ENCODE measurements at places on chromosomes 7 and 10. TPM values are rescaled to one million over a fixed set of nuclear protein-coding genes. Genes with fewer than 3 reads are reported as not detected.
A peak's percentile ranks its signal among the peaks of the same experiment; 100 is the strongest.

KCP gene
- not detected for polyA plus RNA-seq

- no peaks in the 10 kb centered on the region for H3K36me3 ChIP-seq
- no peaks in the 10 kb centered on the region for H3K27me3 ChIP-seq
- H3K4me1 ChIP-seq = no peaks in the 10 kb centered on the region
- H3K27ac ChIP-seq = no peak overlapping the region
These were observed 83.3 kb downstream of the RNLS start for GRCh38 chr10:88499569-88500470.

- no peak overlapping the region for H3K27ac ChIP-seq
- H3K4me1 ChIP-seq = no peaks in the 10 kb centered on the region
- DNase-seq = no peak
- H3K36me3 ChIP-seq = no peaks in the 10 kb centered on the region
- H3K27me3 ChIP-seq = no peaks in the 10 kb centered on the region
These were observed 21.6 kb downstream of the FZD1 start for GRCh38 chr7:91285696-91286355.

SUN3 gene
- not detected for polyA plus RNA-seq

DNA sequence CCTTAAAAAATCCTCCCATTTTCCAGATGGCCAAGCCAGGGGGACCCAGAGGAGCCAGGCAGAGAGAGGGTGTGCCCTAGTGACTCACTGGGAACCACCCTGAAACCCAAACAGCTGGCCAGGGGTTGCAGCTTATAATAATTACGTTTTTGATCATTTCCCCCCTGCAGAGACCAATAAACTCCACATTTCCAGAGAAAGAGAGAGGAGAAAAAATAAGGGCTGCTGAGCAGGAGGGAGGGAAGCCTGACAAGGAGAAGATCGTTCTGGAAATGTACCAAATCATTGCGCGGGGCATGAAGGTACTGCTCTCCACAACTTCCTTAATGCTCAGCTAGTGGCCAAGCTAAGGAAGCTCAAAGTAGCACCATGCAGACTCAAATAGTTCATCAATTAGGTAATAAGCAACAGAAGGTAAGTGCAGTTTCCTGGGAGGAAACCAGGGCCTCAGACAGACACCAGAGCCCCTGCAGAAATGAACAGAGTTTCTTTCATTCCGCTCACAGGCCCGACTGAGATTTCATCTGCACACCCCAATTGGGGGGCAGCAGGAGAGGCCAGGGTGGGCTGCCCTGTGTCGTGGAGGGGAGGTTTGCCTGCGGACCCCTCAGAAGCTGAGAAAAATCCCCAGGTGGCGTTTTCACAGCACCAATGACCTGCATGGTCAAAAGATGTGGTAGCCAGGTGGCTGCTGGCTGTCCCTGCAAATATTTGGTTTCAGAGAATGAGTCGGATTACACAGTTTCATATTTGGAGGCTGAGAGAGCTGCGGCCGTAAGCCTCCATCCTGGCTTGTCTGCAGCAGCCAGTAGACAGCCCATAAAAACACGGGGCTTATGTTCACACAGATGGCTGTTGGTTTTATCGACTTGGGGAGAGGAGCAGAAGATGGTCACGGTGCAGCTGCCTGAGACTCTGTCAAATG is 153.2 kb upstream of the LYZL2 start:
- no peaks in the 10 kb centered on the region for H3K27me3 ChIP-seq
- H3K36me3 ChIP-seq = no peaks in the 10 kb centered on the region
- no peak overlapping the region for H3K27ac ChIP-seq
- no peak overlapping the region for H3K4me3 ChIP-seq
- DNase-seq = no peak

DNA sequence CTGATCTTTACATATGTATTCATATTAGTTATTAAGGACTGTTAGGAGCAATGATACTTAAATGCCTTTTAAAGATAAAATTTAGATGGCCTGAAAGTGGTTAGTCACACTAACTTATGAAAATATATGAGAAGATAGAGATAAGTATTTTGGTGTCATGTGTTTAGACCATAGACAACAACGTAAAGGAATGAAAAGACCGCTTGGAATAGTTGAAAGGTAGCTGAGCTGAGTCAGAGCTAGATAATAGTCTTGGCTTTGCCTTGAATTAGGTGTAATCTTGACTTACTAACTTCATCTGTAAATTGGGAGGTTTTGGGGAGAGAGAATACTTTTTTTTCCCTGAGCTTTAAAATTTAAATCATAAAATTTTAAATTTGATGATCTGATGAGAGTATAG is 127.0 kb downstream of the LYZL1 start:
- no peaks in the 10 kb centered on the region for H3K27me3 ChIP-seq
- no peak overlapping the region for H3K27ac ChIP-seq

TMEM184A gene
- polyA plus RNA-seq = not detected

DNA sequence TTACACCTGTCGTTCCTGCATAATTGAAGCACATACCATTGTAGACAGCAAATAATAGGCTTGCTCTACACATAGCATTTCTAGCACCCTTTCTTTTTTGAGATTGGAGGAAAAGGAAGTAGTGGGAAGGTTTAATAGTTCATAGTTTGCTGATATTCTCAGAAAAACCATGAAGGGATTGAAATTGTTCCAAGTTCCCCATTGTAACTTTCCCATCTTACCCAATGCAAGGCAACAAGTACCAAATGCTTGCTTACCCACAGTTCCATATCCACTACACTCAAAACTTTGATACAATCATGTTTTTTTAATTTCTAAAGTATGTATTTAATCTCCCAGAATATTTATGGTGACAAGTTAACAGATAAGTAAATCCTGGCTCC is 13.8 kb downstream of the CYP3A5 start:
- no peak for DNase-seq
- no peaks in the 10 kb centered on the region for H3K36me3 ChIP-seq
- no peak overlapping the region for H3K4me3 ChIP-seq
- H3K4me1 ChIP-seq = no peaks in the 10 kb centered on the region
- H3K27me3 ChIP-seq = no peaks in the 10 kb centered on the region

DNA sequence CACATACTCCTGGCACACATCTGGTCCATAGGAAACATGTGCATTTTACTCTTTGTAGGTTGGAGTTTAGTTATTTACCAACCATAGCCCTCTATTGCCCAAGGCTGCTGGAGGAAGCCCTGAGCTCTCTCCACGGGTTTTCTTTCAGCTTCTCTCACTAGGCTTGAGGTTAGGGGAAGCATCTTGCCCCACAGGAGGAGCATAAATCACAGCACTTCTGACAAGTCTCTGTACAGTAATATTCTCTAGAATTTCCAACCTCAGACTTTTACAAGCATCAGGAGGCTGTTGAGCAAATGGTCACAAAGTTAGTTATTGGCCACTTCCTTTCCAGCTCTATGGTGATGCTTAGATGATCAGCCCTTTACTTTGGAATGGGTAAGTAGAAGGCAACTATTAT is 122.9 kb upstream of the GLI3 start:
- no peaks in the 10 kb centered on the region for H3K36me3 ChIP-seq
- no peaks in the 10 kb centered on the region for H3K27me3 ChIP-seq
- H3K27ac ChIP-seq = no peak overlapping the region

SPDYE16 gene
- polyA plus RNA-seq = 0.13 TPM

SPOCK2 gene
- polyA plus RNA-seq = 202 TPM

DNA sequence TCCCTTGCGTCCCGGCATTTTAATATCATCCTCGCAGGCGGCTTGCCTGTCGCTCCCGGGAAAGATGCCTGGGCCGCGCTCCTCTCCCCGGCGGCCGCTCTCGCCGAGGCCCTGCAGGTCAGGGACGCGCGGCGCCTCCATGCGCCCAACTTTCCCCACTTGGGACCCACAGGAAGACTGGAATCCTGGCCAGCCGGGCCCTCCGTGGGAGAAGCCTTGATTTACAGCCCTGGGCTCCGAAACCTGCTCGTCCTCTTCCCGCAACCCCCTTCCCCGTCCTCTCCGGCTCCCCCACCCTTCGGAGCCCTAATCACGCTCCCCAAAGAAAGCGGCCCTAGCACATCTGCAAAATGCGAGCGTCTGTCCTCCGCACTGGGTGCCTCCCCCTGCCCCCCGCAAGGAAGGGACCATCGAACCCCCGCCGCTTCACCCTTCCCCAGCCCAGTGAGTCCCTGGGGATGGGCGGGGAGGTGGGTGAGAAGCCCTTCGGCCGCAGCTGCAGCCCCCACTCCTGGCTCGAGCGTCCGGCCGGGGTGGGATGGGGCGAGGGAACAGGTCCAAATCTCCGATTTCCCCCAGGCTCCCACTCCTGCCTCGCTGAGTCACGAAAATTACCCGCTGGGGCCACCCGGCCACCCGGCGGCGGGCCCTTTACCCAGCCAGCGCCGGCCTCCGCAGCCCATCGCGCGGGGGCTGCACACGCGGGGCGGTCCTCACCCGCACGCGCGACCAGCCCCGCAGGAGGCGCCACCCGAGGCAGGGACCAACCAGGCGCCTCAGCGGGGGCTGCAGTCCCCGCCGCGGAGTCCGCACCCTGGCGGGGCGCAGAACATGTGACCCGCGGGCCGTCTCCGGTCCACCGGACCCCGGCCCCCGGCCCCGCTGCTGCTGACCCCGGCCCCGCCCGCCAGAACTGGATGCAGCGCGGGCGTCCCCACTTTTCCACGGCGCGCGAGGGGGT is 695 bp downstream of the HSPA12A start:
- H3K4me1 ChIP-seq = peaks cover 7% of the 10 kb centered on the region
- H3K27ac ChIP-seq = no peak overlapping the region
- peaks cover 26% of the 10 kb centered on the region for H3K27me3 ChIP-seq
- peak; percentile 19 for DNase-seq
- H3K36me3 ChIP-seq = no peaks in the 10 kb centered on the region

DNA sequence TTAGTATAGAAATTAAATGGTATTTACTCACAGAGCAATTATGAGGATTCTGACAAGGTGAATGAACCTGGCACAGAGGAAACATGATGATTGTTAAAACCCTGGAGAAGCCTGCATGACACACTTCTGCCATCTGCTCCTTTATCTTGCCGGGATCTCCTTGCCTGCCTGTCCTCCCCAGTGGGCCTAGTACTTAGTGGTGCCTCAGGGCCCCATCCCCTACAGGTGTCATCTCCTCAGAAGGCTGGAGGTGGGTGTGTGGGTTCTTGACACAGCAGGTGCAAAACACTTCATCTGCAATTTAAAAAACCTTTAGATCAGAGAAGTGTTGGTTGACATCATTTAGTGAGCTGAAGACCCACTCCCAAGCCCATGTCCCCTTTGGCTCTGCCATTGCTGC is 261.2 kb downstream of the ADRA2A start:
- no peaks in the 10 kb centered on the region for H3K4me1 ChIP-seq
- H3K27me3 ChIP-seq = no peaks in the 10 kb centered on the region
- H3K4me3 ChIP-seq = no peak overlapping the region

- no peaks in the 10 kb centered on the region for H3K36me3 ChIP-seq
- no peak overlapping the region for H3K4me3 ChIP-seq
- no peak for DNase-seq
These were observed 3.3 kb upstream of the CPED1 start for GRCh38 chr7:120985130-120985758.

DNA sequence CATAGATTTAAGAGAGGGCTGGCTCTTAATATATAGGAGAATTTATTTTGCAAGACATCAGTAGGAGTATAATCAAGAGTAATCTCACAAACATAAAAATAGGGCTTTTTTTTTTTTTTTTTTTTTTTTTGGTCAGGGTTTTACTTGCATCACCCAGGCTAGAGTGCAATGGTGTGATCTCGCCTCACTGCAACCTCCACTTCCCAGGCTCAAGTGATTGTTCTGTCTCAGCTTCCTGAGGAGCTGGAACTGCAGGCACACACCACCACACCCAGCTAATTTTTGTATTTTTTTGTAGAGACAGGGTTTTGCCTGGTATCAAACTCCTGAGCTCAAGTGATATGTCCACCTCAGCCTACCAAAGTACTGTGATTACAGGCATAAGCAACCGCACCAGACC is 535.3 kb downstream of the CCSER2 start:
- H3K4me1 ChIP-seq = no peaks in the 10 kb centered on the region
- H3K27me3 ChIP-seq = no peaks in the 10 kb centered on the region
- DNase-seq = no peak
- H3K4me3 ChIP-seq = no peak overlapping the region

DNA sequence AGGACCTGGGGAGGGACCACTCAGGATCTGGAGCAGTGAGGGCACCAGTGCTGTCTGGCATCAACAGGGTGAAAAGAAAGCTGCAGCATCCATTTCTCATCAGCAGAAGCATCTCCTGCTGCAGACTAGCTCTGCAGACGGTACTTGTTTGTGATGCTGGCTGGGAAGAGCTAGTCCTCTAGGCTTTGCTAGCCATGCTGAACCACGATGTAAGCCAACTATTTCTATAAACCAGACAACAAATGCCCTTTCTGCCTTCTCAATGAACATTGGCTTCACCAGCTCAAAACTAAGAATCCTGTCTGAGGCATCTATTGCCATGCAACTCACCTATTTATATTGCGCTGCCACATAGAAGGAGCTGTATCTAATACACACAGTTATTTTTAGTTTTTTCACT is 65.6 kb downstream of the CTTNBP2 start:
- no peaks in the 10 kb centered on the region for H3K4me1 ChIP-seq
- no peak overlapping the region for H3K27ac ChIP-seq
- H3K4me3 ChIP-seq = no peak overlapping the region
- no peaks in the 10 kb centered on the region for H3K27me3 ChIP-seq
- no peak for DNase-seq
- H3K36me3 ChIP-seq = no peaks in the 10 kb centered on the region

DNA sequence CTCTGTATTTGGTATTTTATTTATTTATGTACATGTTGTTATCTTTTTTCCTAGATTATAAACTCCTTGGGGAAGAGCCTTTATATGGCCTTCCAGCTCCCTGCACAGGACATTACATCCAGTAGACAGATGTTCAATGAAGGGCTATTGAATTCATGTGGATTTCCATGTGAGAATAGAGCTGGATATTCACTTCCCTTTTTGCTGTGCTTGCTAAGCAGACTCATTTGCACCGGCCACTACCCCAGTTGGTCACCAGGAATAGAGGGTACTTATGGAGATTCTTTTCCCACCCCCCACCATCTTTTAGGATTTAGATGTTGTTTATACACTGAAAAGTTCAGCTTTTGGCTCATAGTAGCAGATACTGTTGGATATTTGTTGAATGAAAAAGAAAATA is 374.1 kb downstream of the NRG3 start:
- no peaks in the 10 kb centered on the region for H3K36me3 ChIP-seq
- no peak overlapping the region for H3K4me3 ChIP-seq
- DNase-seq = no peak
- H3K4me1 ChIP-seq = no peaks in the 10 kb centered on the region
- H3K27ac ChIP-seq = no peak overlapping the region

- H3K27ac ChIP-seq = no peak overlapping the region
- H3K4me3 ChIP-seq = no peak overlapping the region
- H3K36me3 ChIP-seq = no peaks in the 10 kb centered on the region
- no peak for DNase-seq
- H3K27me3 ChIP-seq = no peaks in the 10 kb centered on the region
These were observed 7.0 kb upstream of the ZNF862 start for GRCh38 chr7:149830997-149831740.

GRCh38 chr10:126670895-126671261 is 385 bp upstream of the C10orf90 start:
- H3K4me3 ChIP-seq = no peak overlapping the region
- no peak overlapping the region for H3K27ac ChIP-seq
- no peaks in the 10 kb centered on the region for H3K36me3 ChIP-seq
- H3K27me3 ChIP-seq = no peaks in the 10 kb centered on the region
- no peaks in the 10 kb centered on the region for H3K4me1 ChIP-seq

GRCh38 chr7:30633223-30633622 is 38.5 kb downstream of the GARS1 start:
- H3K4me1 ChIP-seq = no peaks in the 10 kb centered on the region
- peaks cover 49% of the 10 kb centered on the region for H3K36me3 ChIP-seq
- no peak overlapping the region for H3K4me3 ChIP-seq
- H3K27ac ChIP-seq = no peak overlapping the region
- no peak for DNase-seq
- H3K27me3 ChIP-seq = no peaks in the 10 kb centered on the region

Data from CD8-positive, alpha-beta memory T cell (primary cell).